ENCODE measurements at places on chromosomes 3 and 15. TPM values are rescaled to one million over a fixed set of nuclear protein-coding genes. Genes with fewer than 3 reads are reported as not detected.

AMOTL2 gene
- not detected for total RNA-seq

PTPRG gene
- 2.1 TPM for total RNA-seq

CRABP1 gene
- total RNA-seq, result not detected

FBXO40 gene
- total RNA-seq, result not detected

ZNF80 gene
- total RNA-seq, result 0.39 TPM

MRPL46 gene
- total RNA-seq, result 32.4 TPM

GPR176 gene
- total RNA-seq, result 0.20 TPM

GTF2A2 gene
- 137 TPM for total RNA-seq

QTRT2 gene
- total RNA-seq, result 36.5 TPM

ANKUB1 gene
- not detected for total RNA-seq

SCN11A gene
- 0.07 TPM for total RNA-seq

SLC12A1 gene
- total RNA-seq, result not detected

OCA2 gene
- not detected for total RNA-seq

CYP1A2 gene
- not detected for total RNA-seq

CHRNA3 gene
- not detected for total RNA-seq

SLC24A5 gene
- not detected for total RNA-seq

ROPN1 gene
- not detected for total RNA-seq

ASB14 gene
- total RNA-seq, result not detected

RBP2 gene
- total RNA-seq, result not detected

OIP5 gene
- total RNA-seq, result 14.5 TPM

TUSC7 gene
- total RNA-seq, result not detected

GPR171 gene
- total RNA-seq, result 246 TPM

DAG1 gene
- total RNA-seq, result 22.4 TPM

ALCAM gene
- total RNA-seq, result 12.5 TPM

SPTBN5 gene
- 4.7 TPM for total RNA-seq

PP2D1 gene
- total RNA-seq, result not detected

GPR149 gene
- not detected for total RNA-seq

P2RY14 gene
- total RNA-seq, result 17.8 TPM

IL17RC gene
- total RNA-seq, result 1.1 TPM

CCRL2 gene
- 6.8 TPM for total RNA-seq

CASR gene
- not detected for total RNA-seq

SI gene
- total RNA-seq, result not detected

FRMD5 gene
- not detected for total RNA-seq

TRPM1 gene
- not detected for total RNA-seq

CCDC13 gene
- total RNA-seq, result 0.54 TPM

WDR93 gene
- not detected for total RNA-seq

DUOX1 gene
- 0.07 TPM for total RNA-seq

ROBO2 gene
- total RNA-seq, result not detected

MFAP1 gene
- 37.3 TPM for total RNA-seq

CCR3 gene
- 0.24 TPM for total RNA-seq

ACTC1 gene
- not detected for total RNA-seq

COL7A1 gene
- 1.9 TPM for total RNA-seq

IRAK2 gene
- total RNA-seq, result 12.2 TPM

MORC1 gene
- not detected for total RNA-seq

NOX5 gene
- total RNA-seq, result 0.02 TPM

SAMD7 gene
- not detected for total RNA-seq

Measured in T-helper 1 cell treated with Interleukin-12 subunit alpha and Interleukin-12 subunit beta and Interleukin-4 antibody, amounts not matched to agents 30 ng/mL and 1 ng/mL, for 36 hours (primary cell).